ENCODE measurements at places on chromosomes 11 and 22.

DNA sequence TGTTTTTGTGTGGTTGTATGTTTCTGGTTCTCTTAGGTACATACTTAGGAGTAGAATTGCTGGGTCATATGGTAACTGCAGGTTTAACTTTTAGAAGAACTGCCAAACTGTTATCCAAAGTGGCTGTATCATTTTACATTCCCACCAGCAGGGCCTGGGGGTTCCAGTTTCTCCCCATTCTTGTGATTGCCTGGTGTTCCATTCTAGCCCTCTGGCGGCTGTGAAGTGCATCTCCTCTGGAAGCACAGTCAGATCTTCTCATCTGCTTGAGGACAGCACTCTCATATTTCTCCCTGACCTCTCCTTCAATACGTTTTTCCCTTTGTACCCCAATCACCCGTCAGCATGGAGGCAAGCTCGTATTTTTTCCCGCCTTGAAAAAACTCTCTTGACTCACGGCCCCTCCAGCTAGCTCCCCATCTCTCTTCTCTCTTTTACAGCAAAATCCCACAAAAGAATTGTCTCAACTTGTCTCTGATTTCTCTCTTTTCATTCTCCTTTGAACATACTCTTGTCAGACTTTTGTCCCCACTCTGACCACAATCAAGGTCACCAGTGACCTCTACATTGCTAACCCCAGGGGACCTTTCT is 56.8 kb upstream of the THY1 start:
- DNase-seq: no peak

DNA sequence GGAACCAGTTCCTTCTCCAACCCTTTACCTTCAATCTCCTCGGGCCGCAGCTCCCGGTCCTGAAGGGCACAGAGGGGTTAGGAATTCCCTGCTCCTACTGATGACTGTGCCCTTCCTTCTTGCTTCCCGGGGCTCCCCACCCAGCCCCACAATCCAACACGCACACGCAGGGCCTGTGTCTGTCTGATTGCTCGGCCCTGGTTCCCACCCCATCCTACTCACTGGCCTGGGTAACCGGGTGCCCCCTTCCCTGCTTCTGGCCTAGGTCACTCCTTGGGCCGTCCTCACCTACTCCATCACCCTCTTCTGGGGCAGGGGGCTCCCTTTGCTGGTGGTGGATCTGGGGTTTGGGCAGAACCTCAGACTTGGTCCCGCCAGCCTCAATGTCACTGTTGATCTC is 1.3 kb downstream of the CABP2 start:
- DNase-seq: no peak

DNA sequence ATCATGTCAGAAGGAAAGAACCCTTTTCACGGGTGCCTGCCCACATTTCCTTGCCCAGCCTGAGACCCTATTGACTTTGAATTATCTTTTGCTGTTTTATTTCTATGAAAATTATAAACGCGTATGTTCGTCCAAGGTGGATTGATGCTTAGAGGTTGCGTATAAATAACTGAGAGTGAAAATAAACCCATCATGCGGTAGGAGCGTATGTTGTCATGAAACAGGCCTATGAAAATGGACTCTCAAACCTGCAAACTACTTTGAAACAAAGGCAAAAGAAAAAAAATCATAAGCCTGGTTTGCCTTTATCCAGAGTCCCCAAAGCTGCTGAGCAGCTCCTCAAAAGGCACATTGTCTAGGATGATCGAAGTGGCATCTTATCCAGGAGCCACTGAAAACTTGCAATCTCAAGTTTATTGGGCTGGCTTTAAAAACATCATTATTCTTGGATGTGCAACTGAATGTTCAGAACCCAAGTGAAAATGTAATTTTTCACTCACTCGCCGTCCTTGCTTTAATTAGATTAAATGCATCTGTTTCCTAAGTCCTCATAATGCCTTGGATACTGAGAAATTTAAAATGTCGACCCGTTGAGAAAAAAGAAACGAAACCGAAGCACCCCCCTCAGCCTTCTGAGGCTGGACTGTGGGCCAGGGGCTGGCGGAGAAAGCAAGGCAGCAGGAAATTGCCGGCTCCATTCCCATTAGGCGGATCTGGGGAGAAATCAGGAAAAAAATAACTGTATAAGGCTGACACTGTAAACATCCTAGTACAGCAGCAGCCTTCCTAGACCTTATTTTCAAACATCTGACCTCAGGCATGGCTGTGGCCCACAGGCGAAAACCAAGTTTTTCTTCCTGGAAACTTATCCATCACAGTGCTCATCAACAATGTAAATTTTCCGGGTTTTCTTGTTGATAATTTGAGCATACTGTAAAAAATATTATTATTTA is 82.9 kb upstream of the PPARA start:
- no peak for DNase-seq

- DNase-seq: no peak
Measured at GRCh38 chr11:61694946-61695706, 14.9 kb downstream of the DAGLA start.

- no peak for DNase-seq
Measured at GRCh38 chr11:64385945-64386704, 27.2 kb downstream of the RPS6KA4 start.

DNA sequence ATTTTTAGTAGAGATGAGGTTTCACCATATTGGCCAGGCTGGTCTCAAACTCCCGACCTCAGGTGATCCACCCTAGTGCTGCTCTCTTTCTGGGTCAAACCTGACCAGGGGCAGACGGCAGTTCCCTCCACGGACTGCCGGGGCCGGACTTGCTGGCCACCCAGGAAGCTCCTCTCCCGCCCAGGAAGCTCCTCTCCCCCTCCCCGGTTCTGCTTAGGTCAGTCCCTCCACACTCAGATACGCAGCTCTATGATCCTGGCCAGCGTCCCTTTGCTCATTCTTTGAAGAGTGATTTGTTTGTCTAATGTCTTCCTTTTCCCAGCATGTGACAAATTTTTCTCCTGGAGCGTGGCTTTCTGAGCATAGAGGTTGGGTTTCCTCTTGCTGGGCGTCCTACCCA is 125.3 kb upstream of the B3GAT1 start:
- no peak for DNase-seq

GRCh38 chr11:5500393-5500801 is 9.4 kb downstream of the UBQLN3 start:
- no peak for DNase-seq

DNA sequence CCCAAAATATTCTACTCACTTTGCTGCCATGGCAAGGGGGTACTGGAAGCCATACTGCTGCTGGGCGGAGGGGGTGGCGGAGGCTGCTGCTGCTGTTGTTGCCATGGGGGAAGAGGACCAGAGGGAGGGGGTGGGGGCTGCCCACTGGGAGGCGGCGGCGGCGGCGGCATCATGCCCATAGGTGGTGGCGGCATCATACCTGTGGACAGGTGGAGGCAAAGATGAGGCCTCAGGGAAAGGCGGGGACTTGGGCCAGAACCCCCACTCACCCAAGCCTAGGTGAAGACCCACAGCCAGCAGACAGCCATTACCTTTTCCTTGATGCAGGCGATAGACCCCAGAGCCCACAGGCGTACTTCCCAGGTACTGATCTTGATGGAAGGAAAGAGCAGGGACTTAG is 7.1 kb upstream of the PYGM start:
- no peak for DNase-seq

DNA sequence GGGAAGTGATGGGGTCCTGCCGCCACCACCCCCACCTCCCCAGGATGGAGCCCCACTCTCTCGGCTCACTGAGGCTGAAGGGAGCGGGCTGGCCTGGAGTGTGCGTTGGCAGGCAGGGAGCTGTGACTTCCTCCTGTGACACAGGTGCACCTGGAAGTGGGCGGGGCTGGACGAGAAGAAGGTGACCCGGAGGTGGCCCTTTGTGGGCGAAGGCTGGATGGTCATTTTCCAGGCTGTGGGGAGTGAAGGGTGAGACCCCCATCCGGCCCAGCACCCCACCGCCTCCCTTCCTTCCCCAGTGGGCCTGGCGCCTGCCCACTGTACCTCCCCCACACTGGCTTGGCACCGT is 15.3 kb downstream of the IL17REL start:
- no peak for DNase-seq

- DNase-seq: no peak
Measured at GRCh38 chr11:74366576-74366975, 31.7 kb downstream of the PGM2L1 start.
